ENCODE measurements at places on chromosomes 5 and 9. TPM values are rescaled to one million over a fixed set of nuclear protein-coding genes. Genes with fewer than 3 reads are reported as not detected.

DNA sequence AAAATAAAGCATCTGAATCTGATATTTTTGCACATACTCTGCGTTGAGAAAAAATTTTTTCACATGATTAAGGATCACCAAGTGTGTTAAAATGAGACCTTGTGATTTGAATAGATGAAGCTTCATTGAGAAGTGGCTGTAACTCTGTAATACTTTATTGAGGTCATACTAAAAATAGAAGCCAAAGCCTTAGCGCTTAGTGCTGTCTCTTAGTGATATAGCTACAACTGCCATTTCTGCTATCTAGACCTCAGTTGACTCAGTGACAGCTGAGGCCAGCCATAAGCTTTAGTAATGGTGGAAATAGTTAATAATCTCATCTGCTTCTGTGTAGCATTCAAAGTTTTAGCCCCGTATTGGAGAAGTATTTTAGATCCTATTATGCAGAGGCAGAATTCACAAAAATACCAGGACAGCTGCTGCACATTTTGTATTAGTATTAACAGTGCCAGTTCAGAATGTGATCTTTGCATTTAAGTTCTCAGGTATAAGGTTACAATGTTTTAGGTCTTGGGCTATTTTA, 107.4 kb upstream of the SGCD start:
- no peak overlapping the region for H3K27ac ChIP-seq
- DNase-seq: no peak
- H3K27me3 ChIP-seq: no peaks in the 10 kb centered on the region
- no peaks in the 10 kb centered on the region for H3K4me1 ChIP-seq
- no peaks in the 10 kb centered on the region for H3K36me3 ChIP-seq
- H3K4me3 ChIP-seq: no peak overlapping the region

- no peaks in the 10 kb centered on the region for H3K4me1 ChIP-seq
- no peak overlapping the region for H3K4me3 ChIP-seq
- no peak for DNase-seq
- no peak overlapping the region for H3K27ac ChIP-seq
- H3K36me3 ChIP-seq: peaks cover 26% of the 10 kb centered on the region
Measured at GRCh38 chr9:5714501-5715401, 85.8 kb downstream of the RIC1 start.

DNA sequence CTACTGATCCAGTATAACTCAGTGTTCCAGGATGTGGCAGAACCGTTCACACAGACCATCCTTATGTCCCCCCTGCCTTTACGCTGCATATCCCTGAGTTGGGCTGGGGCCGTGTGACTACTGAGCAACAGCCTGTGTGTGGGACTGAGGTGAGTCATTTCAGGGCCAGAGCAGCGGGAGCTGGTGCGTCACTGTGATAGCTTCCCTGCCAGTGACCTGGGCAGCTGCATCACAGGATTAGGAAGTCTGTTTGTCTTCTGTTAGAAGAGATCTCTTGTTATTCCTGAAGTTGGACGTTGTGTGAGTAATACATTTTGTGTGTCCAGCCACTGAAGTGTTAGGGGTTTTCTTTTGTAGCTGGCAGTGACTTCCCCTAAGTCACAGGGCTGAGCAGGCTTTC, 35.6 kb downstream of the TPPP start:
- no peaks in the 10 kb centered on the region for H3K4me1 ChIP-seq
- no peak for DNase-seq
- H3K27me3 ChIP-seq: no peaks in the 10 kb centered on the region
- H3K27ac ChIP-seq: no peak overlapping the region

DNA sequence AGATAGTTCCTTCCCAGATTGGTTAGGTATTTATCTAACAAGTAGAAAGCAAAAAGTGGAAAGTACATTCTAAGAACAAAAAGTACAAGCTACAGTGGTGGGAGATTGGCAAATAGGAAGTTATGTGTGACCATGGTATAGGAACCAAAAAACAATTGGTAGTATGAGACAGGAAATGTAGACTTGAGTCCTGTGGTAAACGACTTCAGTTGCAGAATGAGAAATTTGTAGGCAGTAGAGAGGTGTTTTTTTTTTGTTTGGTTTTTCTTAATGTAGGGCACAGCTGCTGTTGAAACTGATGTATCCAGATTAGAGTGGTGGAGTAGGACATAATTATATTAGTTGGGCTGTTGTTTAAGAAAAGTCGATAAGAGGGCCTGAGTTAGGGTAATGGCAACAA, 72.0 kb downstream of the CCNH start:
- H3K4me3 ChIP-seq: no peak overlapping the region
- no peak for DNase-seq
- H3K4me1 ChIP-seq: no peaks in the 10 kb centered on the region
- H3K36me3 ChIP-seq: peaks cover 34% of the 10 kb centered on the region

Gene GAPT
- total RNA-seq: not detected

Gene BHMT2
- not detected for total RNA-seq

Gene ACSL6
- 1.6 TPM for total RNA-seq

GRCh38 chr5:10455277-10455670, 13.6 kb downstream of the ROPN1L start:
- DNase-seq: peak; percentile 60
- no peak overlapping the region for H3K27ac ChIP-seq

GRCh38 chr5:64918083-64918482, 149.4 kb downstream of the CWC27 start:
- DNase-seq: no peak
- no peaks in the 10 kb centered on the region for H3K27me3 ChIP-seq
- H3K4me1 ChIP-seq: no peaks in the 10 kb centered on the region
- H3K27ac ChIP-seq: no peak overlapping the region
- H3K4me3 ChIP-seq: no peak overlapping the region

Gene MUSK
- total RNA-seq: not detected

DNA sequence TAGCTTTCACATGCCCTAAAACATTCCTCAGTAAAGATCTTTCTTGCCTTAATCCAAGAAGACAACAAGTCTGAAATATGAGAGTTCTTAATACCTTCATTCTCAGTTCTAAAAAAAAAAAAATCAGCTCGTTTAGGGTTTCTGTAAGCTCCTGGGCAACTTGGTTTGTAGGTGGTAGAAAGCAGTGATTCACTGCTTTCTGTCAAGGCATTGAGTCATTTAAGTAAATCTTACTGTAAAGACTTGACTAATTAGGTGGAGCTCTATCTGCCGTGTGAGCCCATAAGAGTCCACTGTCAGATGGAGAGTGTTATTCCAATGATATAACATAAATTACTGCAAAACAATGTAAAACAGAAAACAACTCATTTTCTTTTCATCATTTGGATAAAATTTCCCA, 56.1 kb upstream of the MAST4 start:
- no peaks in the 10 kb centered on the region for H3K36me3 ChIP-seq
- H3K27ac ChIP-seq: no peak overlapping the region
- H3K4me3 ChIP-seq: no peak overlapping the region
- H3K27me3 ChIP-seq: no peaks in the 10 kb centered on the region

- H3K4me1 ChIP-seq: no peaks in the 10 kb centered on the region
- H3K27ac ChIP-seq: no peak overlapping the region
- no peak overlapping the region for H3K4me3 ChIP-seq
- H3K27me3 ChIP-seq: no peaks in the 10 kb centered on the region
- no peaks in the 10 kb centered on the region for H3K36me3 ChIP-seq
- no peak for DNase-seq
Measured at GRCh38 chr9:26243029-26243697, 564.9 kb upstream of the TUSC1 start.
